Hematopoietic multipotent progenitor cell treated with erythropoietin and hydrocortisone succinate and interleukin-3 and kit ligand, for 4 days (in vitro differentiated cells): ENCODE measurements at places on chromosomes 2 and 18.

GRCh38 chr2:587087-587960 lies 89.9 kb downstream of the TMEM18 start:
- no peak for DNase-seq

DNA sequence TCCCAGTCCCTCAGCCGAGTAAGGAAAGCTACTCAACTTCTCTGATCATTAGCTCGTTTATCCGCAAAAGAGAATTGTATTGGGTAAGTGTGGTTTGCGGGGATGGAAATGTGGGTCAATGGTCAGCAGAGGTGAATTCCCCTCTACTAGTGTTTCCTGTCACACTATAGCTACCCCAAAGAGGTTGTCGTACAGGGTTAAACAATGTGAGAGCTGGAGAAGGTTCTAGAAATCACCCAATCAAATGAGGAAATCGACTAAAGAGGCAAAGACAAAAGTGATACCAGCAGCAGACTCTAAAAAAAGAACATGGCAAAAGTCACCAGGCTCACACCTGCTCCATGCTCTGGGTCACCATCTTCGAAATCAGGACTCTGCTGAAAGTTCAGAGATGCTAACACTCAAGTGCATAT lies 144.7 kb upstream of the ITGA4 start:
- no peak for DNase-seq

- DNase-seq, result peak; percentile 41
These were observed 20.8 kb downstream of the CRIM1 start for GRCh38 chr2:36376319-36376765.

DNA sequence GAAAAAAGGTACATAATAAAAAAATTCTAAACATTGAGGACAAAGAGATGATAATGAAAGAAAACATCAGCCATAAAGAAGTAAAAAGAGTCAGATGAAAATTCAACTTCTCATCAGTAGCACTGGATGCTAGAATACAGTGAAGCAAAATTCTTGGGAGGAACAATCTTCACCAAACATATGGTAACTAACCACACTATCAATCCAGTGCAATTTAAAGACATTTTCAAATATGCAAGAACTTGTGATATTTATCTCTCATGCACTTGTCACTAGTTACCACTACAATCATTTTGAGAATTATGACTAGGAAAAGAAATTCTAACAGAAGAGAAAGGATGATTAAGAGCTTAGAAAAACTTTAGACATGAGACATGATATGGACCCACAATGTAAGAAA lies 127.4 kb downstream of the RTTN start:
- peak; percentile 59 for DNase-seq

DNA sequence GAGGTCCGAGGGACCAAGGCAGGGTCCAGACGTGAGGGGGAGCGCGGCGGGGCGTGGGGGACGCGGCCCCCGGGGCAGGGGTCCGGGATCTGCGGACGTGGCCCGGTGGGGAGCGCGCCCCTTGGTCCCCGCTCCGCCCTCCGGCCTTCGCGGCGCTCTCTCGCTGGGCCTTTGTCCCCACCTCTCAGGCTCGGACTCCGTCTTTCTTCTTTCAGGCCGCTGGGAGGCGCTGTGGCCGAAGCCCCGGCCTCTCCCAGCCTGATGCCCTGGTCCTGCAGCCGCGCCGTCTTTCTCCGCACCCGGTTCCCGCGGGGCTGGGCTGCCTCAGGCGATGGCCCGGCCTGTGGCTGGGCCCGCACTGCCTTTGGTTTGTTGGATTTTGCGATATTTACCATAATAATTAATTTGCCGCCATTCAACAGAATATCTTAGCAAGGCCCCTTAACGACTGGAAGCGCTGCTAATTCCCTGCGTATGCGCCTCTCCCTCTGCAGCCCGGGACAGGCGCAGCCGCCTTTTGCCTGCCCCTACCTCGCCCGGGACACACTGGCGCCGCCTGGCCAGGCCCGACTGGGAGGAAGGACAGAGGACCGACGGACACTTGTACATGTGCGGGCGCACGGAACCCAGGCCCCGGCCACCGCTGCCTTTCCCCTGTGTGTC lies 10.8 kb downstream of the SIX3 start:
- DNase-seq, result peak; percentile 85

GRCh38 chr2:186036862-186037449 lies 298.4 kb downstream of the FSIP2 start:
- DNase-seq, result no peak
